ENCODE measurements at places on chromosomes 2 and 18.

DNA sequence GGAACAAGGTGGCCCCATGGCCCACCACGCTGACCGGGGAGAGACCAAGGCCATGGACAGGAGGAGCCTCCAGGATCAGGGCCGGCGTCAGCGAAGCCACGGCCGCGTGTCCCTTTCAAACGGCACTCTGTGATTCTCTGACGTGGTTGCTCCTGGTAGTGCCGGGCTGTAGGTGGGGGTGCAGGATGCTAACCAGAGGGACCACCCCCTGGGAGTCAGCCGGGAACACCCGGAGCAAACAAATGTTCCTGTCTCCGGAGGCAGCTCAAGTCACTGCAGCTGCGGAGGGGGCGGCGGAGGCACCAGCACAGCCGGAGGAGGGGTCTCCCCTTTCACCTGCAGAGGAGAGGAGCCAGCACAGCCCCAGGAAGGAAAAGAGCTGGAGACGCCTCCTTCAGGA lies 750.6 kb upstream of the SALL3 start:
- DNase-seq = no peak

GRCh38 chr2:21822505-21822904 lies 698.7 kb downstream of the TDRD15 start:
- DNase-seq = no peak

DNA sequence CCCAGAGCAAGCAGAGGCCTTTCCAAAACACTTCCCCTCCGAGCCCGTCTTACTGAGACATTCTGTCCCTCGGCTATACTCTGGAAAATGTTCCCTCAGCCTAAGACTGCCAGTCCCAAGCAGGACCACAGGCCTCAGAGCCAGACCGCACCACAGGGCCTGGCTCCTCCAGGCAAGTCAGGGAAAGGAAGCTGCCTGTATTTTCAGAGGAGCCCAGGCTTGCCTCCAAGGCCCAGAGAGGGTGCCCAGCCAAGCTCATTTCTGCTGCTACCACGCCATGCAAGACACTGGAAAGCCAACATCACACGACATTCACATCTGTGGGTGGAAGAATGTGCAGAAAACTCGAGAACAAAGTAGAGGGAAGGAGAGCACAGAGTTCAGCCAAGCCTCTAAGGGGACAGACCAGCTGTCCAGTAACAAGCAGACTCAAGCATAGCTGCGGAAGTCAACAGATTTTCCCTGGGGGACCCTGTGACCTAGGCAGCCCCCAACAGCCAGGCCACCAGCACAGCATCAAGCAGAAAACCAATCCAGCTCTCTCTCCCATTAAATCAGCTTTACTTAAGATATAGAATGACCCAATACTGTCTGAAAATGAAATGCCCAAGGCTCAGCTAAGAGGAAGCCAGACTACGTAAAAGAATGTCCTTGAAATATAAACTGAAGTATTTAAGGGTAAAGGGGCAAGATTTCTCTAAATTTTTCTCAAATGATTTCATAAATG lies 123.9 kb downstream of the ZFP36L2 start:
- DNase-seq = no peak

- no peak for DNase-seq
These were observed 66.1 kb downstream of the SAP130 start for GRCh38 chr2:127961729-127962128.

GRCh38 chr2:69616755-69617154 lies 26.8 kb downstream of the AAK1 start:
- DNase-seq = no peak

- DNase-seq = no peak
These were observed 75.8 kb downstream of the ZEB2 start for GRCh38 chr2:144443837-144444817.

- no peak for DNase-seq
These were observed 37.4 kb downstream of the MRPL44 start for GRCh38 chr2:223994562-223995162.

GRCh38 chr18:75784390-75784789 lies 356.9 kb upstream of the SMIM21 start:
- no peak for DNase-seq

GRCh38 chr2:47297767-47298425 lies 105.1 kb upstream of the MSH2 start:
- no peak for DNase-seq

- DNase-seq = no peak
These were observed 1.8 kb downstream of the ABCB11 start for GRCh38 chr2:169029341-169029740.

DNA sequence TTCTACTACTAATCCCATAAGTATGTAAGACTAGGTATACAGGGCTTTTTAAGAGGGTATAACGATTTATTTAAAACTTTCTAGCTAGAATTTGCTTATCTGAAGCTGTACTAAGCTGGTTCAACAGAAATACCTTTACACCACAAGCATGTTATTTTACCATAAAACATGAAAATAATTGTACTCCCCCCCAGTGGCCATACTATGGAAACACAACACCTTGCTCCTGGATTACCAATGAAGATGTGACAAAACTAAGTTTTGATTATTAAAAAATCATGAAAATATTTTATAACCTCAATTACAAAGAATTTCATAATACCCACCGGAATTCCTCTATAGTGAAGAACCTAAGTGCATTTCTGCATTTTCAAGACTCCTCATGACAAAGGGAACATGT lies 27.3 kb downstream of the LPIN2 start:
- no peak for DNase-seq

- no peak for DNase-seq
These were observed 762 bp upstream of the GAD1 start for GRCh38 chr2:170815746-170816503.

GRCh38 chr2:37143974-37144373 lies 12.8 kb downstream of the EIF2AK2 start:
- DNase-seq = no peak

- DNase-seq = no peak
These were observed 162.3 kb upstream of the ZSWIM2 start for GRCh38 chr2:187011206-187011832.

GRCh38 chr2:169815849-169816248 lies 8.9 kb downstream of the METTL5 start:
- DNase-seq = no peak

- no peak for DNase-seq
These were observed 136.1 kb upstream of the CHAC2 start for GRCh38 chr2:53631313-53632125.

- no peak for DNase-seq
These were observed 61.4 kb downstream of the SETBP1 start for GRCh38 chr18:44742126-44742525.

- no peak for DNase-seq
These were observed 214.4 kb upstream of the LRATD1 start for GRCh38 chr2:14418115-14418514.

DNA sequence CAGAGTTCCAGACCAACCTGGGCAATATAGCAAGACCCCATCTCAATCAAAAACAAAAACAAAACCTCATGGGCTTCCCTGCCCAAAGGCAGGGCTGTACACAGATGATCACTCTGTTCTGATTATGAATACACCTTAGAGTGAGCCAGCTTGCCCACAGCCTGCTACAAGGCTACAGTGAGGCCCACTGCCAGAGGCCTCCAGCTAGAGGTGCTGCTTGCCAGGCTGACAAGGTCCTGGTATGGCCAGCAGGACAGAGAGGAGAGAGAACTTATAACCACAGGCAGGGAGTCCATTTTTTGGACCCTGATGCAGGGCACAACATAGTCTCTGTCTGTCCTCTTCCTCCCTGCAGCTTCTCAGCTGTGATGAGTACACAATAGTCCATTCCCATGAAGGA lies 41.5 kb downstream of the KANSL3 start:
- DNase-seq = no peak

DNA sequence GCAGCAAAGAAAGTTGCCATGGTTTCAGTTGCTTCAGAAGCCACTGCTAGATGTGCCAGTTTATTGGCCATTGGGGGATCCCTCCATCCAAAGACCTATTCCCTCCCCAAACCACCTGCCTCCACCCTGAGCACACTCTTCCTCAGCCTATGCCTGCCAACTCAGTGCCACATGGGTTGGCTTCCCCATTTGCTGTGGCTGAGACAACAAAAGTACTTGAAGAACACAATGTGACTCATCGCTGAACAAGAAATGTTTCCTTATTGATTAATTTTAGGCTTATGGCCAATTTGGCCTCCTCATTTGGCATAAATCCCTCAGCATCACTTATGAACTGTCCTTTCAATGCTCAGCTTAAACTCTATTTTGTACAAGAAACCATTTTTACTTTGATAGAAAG lies 215.9 kb downstream of the TMEM247 start:
- DNase-seq = no peak

DNA sequence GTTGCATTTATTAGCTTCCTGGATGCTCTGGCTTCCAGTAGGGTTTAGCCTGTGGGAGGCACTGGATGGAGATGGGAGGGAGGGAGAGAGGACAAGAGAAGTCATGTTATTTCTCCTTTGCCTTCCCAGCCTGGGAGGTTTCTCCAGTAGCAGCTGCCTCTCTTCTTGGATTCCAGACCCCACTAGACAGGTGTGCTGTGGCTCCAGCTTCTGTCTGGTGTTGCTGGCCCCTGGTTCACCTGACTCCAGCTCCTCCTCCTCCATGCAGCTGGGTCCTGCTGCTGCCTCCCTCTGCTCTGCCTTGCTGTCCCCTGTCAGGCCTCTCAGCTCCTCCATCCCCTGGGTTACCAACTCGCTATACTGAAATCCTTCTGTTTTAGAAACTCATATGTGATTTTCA lies 188.9 kb upstream of the TNP1 start:
- no peak for DNase-seq

- DNase-seq = no peak
These were observed 520.1 kb downstream of the DSC3 start for GRCh38 chr18:30522288-30522929.

GRCh38 chr2:21468624-21469023 lies 344.9 kb downstream of the TDRD15 start:
- DNase-seq = no peak

- no peak for DNase-seq
These were observed 4.9 kb upstream of the SIX2 start for GRCh38 chr2:45014016-45014702.

- DNase-seq = no peak
These were observed 16.7 kb downstream of the RAMP1 start for GRCh38 chr2:237876061-237876526.

- peak; percentile 23 for DNase-seq
These were observed at the start of gene EFEMP1 for GRCh38 chr2:55923091-55923981. EFEMP1 (minus strand) TSS chr2:55923782; CDS start chr2:55922440, 1,342 bp downstream.

GRCh38 chr2:234189786-234190300 lies 139.3 kb downstream of the SPP2 start:
- no peak for DNase-seq

DNA sequence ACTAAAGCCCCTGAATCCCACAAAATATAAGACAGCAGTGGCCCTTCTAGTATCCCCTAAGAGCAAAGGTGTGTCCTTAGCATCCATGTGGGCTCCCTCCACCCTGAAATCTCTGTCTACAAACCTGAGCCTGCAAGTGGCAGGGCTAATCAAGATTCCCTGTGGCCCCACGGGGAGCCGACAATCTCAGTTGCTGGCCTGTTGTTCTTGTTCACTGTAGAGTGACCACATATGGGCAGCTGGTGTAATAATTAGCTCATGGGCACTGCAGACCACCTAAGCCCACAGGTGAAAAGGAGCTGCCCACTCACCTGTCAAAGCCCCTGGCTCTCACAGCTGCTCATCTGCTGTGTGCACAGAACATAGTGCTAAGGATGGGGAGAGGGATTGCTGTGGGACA lies 102.3 kb downstream of the MRO start:
- DNase-seq = no peak

DNA sequence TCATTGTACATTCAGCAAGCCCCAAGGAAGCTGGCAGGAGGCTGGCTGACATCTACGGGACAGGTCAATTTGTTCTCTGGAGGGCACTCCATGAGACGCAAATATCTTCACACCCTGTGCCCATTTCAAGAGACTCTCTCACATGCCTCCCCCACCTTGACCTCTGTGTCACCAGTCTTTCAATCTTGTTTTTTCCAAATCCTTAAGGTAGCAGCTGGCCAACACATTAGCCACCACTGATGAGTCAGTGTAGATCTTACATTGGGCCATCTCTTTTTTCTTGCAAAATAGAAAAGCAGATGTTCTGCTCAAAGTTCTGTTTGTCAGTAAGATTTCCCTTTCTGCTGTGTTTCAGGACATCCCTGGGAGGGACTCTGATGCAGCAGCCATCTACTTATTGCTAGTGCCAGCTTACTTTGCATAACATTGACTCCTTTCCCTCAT lies 1.7 kb upstream of the DPP4 start:
- no peak for DNase-seq

DNA sequence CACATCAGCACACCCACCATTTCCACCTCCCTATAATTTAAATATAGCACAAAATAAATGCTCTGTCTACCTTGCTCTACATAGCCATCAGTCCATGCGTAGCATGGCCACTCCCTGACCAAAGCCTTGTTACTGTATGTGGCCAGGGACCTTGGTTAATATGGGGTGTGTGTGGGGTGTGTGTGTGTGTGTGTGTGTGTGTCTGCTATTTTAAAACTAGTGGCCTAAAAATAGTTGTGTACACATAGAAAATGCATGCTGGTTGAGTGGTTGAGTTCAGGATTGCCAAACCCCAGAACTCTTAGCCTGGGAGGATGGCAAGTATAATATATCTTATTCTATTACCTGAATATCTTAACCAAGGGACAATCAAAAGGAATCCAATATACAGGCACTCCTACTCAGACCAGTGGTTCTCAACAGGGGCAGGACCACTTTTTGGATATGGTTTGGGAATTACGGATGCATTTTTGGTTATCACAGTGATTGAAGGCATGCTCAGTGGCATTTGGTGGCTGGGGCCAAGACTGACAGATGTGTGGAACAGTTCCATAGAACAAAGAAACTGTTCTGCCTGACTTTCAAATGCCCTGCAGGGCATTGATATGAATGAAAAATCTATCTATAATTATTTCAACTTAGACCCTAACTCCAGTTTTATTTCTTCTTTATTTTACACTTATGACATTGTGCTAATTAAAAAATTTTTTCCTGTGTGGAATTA lies 72.3 kb upstream of the PSME4 start:
- DNase-seq = no peak

DNA sequence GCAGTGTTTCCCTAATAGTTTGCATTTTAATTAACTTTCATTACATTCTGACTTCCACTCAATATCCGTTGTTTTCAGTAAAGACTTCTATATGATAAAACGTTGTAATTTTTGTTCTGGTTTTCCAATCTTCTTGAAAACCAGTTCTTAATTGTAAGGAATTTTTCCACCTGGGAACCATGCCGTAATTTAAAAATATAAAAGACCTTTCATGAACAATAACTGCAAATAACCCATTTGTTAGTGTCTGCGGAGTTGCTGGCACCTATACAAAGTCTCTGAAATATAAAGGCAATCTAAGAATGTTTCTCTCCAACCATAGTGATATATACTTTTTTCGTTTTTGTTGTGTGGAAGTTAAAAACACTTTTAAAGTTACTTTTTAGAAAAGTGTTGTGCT lies 7.7 kb upstream of the SATB2 start:
- no peak for DNase-seq

GRCh38 chr2:127759931-127760330 lies 51.0 kb downstream of the WDR33 start:
- no peak for DNase-seq

DNA sequence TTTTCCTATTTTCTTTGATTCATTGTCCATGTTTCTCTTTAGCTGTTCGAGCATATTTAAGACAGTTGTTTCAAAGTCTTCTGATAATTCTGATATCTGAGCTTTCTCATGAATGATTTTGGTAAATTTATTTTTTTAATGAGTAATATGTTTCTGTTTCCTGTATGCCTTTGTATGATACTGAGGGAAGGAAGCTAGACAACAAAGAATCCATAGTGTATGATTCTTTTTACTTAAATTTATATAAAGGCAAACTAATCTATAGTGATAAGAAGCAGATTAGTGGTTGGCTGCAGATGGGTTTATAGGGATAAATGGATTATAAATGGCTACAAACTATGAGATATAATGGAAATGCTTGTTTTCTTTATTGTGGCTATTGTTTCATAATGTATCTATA lies 352.7 kb upstream of the CDH2 start:
- no peak for DNase-seq
